ENCODE measurements at places on chromosomes 13 and 19.

- DNase-seq = no peak
These were observed 5.8 kb downstream of the GYS1 start for GRCh38 chr19:48987323-48987722.

DNA sequence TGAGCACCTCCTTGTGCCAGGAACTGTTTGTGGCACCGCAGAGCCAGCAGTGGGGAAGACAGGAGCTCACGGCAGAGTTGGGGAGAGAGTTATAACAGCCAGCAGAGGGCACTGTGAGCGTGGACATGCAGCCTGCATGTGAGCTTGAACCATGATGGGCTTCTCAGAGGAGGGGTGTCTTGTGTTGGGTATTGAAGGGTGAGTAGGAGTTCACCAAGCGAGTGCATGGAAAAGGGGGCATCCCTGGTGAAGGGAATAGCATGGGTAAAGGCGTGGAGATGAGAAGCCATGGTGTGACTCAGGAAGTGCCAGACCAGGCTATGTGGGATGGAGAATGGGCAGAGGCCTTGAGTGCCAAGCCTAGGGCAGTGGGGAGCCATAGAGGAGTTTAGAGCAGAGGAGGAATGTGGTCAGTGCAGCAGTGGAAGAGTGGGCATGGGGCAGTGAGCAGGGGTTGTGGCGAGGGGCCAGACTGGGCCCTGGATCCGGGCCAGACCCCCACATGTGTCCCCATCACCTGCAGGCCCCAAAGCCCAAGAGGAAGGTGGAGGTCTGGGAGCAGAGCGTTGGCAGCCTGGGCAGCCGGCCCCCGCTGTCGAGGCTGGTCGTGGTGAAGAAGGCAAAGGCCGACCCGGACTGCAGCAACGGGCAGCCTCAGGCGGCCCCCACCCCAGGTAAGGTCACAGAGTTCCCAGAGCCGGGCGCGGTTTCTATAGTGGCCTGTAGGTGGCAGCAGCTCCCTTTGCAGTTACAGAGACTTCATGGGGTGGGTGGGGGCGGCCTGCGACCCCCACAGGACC, 11.8 kb upstream of the SHD start:
- DNase-seq = peak; percentile 78

DNA sequence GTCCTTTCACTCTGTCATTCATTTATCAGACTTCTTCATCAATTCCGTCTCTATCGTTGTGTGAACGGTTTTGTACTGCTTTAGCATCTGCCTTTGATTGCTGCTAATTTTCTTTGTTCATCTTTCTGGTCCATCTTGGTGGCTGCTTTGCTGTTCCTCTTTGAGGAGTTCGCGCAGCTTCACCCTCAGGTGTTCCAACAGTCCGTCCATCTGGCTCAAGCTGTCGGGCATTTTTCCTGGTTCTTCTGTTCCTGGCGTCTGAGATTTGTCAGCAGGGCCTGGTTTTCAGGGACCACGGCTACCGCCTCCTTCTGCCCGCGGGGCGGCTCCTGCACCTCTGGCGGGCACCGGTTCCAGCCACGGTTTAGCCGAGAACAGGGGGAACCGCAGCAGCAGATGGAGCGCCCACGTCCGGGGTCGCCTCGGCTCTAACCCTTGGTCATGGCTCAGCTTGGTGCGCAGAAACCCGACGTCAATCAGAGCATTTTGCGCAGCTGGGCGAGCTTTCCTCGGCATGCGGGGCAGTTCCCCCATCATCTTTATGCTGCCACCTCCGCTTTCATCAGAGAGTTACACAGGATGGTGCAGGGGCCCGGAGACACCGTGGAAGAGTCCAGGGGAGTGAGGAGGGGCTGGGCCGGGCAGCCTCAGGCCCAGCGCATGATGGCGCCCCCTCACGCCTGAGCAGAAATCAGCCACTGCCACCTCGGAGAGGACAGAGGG, 89.5 kb downstream of the ZNF100 start:
- DNase-seq = no peak

DNA sequence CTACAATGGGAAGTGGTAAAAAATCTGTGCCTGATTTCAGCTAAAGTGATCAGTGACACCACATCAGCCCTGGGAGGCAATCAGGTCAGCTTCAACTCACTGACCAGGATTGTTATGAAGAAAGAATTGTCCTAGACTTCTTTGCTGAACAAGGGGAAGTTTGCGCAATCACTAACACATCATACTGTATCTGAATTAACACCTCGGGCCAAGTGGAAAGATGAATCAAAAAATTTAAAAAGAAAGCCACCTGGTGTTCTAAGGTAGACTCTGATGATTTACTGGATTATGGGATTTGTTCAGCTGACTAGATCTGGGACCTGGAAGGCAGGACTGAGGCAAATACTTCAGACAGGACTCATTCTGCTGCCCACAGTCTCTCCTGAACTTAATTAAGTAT, 161.8 kb downstream of the DIAPH3 start:
- DNase-seq = no peak

DNA sequence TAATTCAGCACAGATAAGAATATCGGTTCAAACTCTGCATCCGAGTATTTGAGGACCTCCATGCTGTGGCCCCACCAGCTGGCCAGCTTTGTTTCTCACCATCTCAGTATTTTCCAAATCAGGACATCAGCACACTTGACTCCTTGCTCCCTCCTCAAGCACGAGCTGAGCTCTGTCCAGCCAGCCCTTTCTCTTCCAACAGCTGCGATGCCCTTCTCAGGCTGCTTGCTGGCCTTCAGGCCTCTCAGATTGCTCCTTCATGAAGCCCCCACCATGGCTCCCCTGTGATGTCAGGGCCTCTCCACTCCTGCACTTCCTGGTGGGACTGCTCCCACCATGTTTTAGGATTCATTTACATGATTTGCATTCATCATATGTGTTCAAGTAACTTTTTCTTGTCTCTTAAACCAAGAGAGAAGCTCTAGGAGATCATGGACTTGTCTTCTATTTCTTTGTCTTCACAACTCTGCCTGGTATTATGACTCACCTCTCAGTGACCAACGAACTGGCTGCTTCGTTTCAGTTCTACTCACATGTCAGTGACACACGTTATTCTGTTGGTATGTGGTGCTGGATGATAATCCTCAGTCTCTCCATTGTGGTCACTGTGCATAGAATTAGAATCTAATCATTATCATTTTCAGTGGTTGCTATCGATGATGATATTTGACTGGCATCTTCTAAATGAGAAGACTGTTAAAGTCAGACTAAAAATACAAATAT, 471.7 kb downstream of the EFNB2 start:
- no peak for DNase-seq

GRCh38 chr13:103694471-103694870, 628.3 kb upstream of the SLC10A2 start:
- DNase-seq = no peak

DNA sequence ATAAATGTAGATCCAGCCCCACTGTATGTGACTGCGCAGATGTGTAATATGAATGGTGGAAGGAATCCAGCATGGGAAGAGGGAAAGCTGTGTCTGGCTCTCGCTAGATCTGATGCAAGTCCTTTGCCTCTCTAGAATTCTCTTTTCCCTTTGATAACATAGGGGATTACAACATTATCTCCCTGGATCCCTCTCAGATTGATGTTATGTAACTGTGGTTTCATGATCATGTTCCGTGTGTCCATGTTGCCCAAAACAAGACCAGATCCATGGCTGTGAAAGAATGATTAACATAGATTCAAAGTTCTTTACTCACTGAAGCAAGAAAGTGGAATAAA, 184.0 kb upstream of the UBL3 start:
- DNase-seq = no peak

DNA sequence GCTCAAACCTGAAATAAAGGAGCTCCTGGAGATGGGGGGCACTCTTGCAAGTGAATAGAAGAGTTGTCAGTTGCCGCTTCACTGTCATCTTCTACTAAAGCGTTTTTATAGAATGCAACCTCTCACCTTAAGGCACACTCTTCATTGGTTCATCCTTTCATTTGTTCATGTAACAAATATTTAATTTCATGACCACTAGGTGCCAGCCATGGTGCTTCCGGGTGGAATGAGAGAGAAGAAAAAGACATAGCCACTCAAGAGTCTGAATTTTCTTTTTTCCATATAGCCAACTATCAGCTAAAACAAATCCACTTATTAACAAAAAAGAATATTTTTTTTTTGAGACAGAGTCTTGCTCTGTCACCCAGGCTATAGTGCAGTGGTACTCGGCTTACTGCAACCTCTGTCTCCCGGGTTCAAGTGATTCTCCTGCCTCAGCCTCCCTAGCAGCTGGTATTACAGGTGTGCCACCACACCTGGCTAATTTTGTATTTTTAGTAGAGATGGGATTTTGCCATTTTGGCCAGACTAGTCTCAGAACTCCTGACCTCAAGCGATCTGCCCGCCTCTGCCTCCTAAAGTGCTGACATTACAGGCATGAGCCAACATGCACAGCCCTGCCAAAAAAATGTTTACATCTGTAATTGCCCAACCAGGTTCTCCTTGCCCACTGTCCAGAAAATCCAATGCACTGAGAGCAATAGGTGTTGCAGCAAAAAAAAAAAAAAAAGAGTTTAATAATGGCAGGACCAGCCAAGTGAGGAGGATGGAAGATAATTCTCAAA, 22.1 kb upstream of the SACS start:
- DNase-seq = no peak

GRCh38 chr19:9791552-9792205, 23.1 kb upstream of the ZNF846 start:
- DNase-seq = peak; percentile 88

DNA sequence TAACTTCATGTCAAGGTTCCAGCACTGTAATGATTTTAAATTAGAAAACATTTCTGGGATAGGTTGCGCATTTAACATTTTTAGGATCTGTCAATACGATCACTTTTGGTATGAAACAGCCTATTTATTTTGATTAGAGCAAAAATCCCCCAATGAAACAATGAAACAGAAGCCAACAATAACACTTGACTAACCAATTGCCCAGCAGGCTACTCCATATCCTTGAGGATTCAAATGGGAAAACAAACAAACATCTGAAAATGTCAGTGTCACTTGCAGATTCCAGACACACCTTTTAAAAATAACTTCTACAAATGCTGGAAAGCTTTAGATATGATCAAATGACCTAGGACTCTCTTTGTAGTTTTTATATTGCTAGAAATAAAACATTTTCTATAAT, 1412.5 kb upstream of the PRR20A start:
- DNase-seq = peak; percentile 17

GRCh38 chr19:45664575-45664974, 3.4 kb upstream of the GIPR start:
- no peak for DNase-seq

GRCh38 chr13:111954661-111955411, 112.1 kb upstream of the SOX1 start:
- DNase-seq = no peak

DNA sequence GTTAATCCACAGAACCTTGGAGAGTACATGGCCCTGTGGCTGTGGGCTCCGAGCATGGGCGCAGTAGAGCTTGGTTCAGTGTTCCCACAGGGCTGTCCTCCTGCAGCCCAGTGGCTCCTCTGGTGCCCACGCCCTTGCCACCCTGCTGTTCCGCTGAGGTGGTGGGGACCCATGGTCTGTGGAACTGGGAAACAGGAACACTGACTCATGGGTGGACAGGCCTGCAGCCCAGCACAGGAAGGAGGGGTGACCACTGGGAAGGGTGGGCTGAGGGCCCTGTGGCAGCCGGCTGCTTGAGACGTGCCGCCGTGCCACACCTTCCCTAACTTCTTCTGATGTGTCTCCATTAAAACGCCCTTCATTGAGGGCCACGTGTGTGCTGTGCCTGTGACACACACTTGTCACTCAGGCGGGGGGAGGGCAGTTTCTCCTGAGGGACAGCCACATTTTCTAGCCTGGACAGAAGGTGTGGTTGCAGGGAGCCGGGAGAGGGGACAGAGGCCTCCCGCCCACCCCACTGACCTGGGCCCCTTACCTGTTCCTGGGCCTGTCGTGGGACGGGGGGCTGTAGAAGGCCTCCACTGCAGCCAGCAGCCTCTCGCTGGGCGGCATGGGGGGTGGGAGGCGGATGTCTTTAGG, 21.1 kb downstream of the CHERP start:
- no peak for DNase-seq

DNA sequence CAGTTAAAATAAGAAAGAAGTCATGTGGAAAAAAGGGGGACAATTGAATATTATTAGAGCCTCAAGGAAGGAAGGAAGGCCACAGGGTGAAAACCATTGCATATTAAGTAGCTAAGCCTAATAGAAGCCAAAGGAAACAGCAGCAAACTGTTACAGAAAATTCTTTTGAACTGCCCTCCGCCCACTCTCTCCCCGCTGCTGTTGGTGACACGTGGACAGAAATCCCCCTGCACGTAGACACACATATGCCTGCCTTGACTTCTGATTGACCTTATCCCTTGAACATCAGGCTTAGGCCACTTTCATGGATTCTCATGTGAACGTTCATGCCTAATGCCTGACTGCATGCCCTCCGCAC, 229.1 kb downstream of the KCNRG start:
- no peak for DNase-seq

- no peak for DNase-seq
These were observed 443.9 kb upstream of the SLC10A2 start for GRCh38 chr13:103510007-103510535.

DNA sequence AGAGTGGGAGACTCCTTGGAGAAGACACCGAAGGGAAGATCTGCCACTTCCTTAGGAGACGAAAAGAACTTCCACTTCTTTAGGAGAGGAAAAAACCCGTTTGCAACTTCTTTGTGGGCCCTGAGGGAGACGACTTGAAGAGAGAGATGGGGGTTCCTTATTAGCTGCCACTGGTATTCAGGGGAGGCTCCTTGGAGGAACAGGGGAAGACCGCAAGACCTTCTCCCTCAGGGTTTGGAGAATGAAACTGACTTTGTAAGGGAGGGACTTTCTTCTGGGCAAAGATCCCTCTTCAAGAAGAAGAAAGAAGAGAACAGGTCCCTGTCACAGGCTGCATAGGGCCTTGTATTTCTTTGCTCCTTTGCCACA, 416 bp downstream of the BCKDHA start:
- DNase-seq = no peak

DNA sequence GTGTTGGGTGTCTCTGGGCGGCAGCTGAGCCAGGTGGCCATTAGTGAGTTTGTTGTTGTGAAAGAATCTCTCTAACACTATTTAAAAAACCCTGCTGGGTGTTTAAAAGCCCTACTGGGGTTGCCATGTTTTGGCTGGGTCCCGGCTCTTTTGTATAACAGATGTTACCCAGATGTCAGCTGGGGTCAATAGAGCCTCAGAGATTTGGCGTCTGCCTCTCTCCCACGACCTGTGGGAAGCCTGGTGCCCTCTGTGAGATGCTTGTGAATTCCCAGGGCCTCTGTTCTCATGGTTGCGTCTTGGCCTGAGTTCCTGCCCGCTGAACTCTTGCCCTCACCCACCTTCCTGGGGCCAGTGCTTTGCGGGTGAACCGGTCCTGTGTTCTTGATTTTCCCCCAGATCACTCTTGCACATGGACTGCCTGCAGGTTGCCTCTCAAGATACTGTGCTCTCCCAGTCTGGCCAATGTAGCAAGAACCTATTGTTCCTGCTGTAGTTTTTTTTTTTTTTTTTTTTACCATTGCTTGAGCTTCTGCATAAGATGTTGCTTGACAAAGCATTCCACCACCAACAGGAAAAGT, 9.5 kb downstream of the NFILZ start:
- no peak for DNase-seq
